Kidney (tissue), 22 donors: ENCODE measurements at places on chromosomes 16 and 17. TPM values are rescaled to one million over a fixed set of nuclear protein-coding genes. Genes with fewer than 3 reads are reported as not detected.

DNA sequence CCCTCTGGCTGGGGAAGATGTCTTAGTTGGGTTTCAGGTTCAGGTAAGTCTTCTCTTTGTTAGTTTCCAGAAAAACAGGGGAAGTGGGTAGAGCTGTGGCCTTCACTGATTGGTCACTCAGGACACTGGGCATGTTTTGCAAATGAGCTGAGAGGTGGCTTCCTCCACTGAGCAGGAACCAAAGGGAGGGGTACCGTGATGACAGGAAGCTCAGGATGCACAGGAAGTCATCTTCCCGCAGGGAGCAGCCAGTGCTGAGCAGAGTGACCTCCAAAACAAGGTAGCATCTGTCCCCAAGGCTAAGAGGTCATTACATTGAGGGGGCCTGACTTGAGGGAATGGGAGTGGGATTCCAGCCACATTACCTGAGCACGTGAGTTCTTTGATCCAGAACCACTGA is 5.6 kb downstream of the NT5C start:
- no peak for DNase-seq

The NOS2 gene
- total RNA-seq = 0.57 TPM

GRCh38 chr17:65345261-65346005 is 208.3 kb downstream of the RGS9 start:
- no peak for DNase-seq

GRCh38 chr16:49652456-49653172 is 203.3 kb downstream of the ZNF423 start:
- DNase-seq = peak; percentile 76

GRCh38 chr17:81527591-81528383 is at the start of gene FSCN2:
Gene FSCN2 (plus strand): TSS chr17:81528377. CDS start chr17:81528532, 155 bp downstream.
- peak; percentile 83 for DNase-seq

GRCh38 chr17:36697903-36698530 is 96.6 kb downstream of the MRM1 start:
- DNase-seq = peak; percentile 61

DNA sequence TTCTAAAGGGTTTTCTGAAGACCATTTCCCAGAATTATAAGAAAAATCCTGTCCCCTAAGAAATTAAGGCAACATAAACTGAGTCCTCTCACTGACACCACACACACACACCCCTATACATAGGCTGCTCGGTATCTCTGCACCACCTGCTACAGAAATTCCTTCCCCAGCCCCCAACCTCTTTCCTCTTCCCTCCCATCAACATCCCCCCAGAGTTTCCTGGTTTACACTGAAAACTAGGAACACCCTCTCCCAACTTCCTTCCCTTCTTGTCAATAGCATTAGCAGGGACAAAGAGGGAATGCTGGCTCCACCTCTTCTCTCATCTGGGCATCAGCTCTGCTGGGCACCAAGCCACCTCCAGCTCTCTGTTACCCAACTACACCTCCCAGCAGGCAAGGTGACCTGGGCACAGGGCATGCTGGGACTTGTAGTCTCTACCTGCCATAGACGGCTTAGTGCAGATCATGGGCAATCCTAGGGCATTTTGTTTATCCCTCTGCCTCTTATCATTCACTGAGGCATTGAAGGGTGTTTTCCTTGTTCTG is 15.7 kb downstream of the CAVIN1 start:
- peak; percentile 53 for DNase-seq

The PTX4 gene
- total RNA-seq = not detected

DNA sequence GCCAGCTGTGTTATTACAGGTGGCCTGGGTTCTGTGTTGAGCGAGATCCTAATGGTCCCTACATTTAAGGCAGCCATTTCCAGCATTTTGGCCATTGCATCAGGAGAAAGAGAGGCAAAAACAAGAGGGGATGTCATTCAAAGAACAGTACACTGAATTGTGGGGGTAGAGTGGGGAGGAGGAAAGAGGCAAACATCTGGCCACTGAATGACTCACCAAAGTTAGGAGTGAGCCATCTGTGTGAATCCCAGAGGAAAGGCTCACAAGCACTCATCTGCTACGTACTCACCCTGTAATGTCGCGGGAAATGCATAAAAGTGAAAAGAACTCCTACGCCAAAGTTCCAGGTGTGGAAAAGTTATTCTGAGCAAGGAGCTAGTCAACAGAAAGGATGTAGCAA is 16.7 kb downstream of the KRABD2 start:
- no peak for DNase-seq

DNA sequence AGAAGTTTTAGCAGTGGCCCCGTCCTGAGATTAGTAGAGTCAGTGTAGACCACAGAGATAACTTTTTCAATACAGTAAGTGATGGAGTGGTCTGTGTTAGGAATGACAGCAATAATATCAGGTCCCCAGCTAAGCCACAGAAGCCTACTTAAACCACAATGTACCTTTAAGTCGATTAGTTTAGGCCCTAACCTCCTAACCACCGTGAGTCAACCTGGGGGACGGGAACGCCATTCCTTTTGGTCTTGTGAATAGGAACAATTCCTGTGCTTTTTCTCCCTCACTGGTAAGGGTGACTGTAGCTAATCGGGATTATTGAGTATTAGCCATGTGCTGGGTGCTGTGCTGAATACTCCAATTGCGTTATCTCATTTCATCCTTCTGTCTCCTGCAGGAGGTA is 14.0 kb downstream of the YPEL2 start:
- DNase-seq = no peak

The TBC1D3 gene
- total RNA-seq = not detected
